ENCODE measurements at places on chromosomes 7 and 10.

GRCh38 chr10:38157270-38157685, 63.1 kb downstream of the ZNF37A start:
- DNase-seq, result no peak

DNA sequence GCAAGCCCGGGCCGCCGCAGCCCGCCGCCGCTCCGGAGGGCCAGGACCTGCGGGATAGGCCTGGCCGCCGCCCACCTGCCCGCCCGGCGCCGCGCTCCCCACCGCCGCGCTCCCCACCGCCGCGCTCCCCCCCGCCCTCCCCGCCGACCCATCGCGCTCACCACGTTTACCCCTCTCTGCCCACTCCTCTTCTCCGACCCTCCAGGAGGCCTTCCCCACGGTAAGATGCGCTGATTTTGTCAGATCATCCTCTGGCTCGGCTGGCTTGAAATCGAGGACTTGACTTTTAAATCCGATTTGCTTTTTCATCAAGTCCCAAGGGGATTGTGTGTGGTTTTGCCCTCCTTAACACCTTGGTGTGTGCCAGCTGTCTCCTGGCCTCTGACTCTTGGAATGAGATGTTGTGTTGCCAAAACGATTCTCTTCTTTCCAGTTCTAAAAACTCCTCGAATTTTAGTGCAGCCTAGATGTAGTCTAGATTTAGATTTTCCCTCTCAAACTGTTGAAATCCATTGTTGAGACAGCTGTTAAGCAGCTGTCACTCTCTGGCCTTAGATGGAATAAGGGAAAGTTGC, 738 bp downstream of the POM121 start:
- DNase-seq, result no peak

GRCh38 chr10:100534726-100535125, 1.0 kb upstream of the HIF1AN start:
- no peak for DNase-seq

- DNase-seq, result peak; percentile 34
Measured at GRCh38 chr7:82050792-82051191, 280.9 kb upstream of the HGF start.

DNA sequence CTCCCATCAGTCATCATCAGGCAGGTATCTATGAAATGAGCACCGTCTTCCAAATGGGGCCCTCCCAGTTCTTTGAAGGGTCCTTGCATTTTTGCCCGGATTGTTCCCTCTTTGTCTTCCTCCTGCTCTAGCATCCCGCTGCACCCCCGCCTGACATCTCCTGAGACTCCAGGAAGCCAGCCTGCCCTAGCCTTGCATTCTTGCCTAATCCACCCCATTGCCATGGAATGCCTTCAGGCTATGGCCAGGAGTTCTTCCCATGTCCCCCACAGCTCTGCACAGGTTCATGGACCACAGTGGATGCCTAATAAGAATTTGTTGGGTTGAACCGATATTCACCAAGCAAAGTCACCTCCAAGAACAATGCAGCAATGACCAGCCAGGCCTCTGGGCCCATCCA, 62.1 kb downstream of the ZMIZ1 start:
- no peak for DNase-seq

GRCh38 chr7:143408686-143409561, at the start of gene EPHA1:
TSS of gene EPHA1 (minus strand) at chr7:143408856. CDS start at chr7:143408805, 51 bp downstream.
- DNase-seq, result no peak

DNA sequence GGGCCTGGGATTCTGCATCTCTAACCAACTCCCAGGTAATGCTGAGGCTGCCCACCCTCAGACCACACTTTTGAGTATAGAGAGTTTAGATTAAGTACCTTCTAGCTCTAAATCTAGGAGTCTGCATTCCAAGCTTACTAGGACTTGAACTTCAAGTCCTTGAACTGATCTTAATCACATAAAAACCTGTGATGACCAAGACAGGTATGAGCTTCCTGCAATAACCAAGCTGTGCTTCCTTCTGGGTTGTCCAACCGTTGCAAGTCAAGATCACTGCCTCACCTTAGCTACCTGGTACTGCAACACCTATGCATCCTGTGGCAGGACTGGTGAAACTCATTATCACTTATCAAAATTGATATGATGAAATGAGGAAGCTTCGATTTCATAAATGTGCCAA, 32.9 kb upstream of the RAPGEF5 start:
- no peak for DNase-seq

Data from fibroblast of skin of left biceps (primary cell).